H4 (cell line): ENCODE measurements at places on chromosomes 1 and 21.
A peak's percentile ranks its signal among the peaks of the same experiment; 100 is the strongest.

- DNase-seq, result peak; percentile 74
Observed at GRCh38 chr1:59013276-59013927, 229.6 kb upstream of the JUN start.

GRCh38 chr1:190226006-190226405 is 251.7 kb downstream of the BRINP3 start:
- no peak for DNase-seq

DNA sequence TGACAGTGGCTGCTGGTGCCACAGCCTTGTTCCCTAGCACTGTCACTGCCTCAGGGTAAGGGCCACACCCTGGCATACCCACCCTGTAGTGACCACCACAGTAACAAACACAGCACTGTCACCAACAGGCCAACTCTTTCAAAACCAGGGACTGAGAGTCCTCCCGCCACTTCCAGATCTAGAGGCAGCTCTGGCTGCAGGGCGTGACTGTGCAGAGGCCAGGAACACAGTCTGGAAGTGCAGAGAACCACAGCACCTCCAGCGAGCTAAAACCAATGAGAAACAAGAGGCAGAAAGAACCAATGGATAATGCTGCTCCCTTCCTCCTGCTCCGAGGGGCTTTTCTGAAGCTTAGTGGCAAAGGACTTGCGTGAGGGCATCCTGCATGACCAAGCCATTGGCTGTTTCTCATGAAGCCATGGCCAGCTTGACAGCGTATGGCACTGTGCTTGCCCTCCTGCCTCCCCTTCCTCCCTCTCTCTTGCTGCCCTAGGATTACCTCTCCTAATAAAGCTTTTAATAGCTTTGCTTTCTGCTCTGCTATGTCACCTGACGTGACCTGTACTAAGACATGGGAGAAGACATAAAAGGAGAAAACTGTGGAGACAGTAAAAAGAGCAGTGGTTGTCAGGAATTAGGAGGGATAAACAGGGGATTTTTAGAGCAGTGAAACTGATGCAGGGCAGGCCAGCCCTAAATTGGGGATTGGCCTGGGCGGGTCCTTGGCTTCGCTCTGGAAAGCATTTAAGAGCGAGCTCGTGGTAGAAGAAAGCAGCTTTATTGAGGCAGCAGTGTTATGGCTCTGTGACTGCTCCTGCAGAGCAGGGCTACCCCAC is 7.2 kb downstream of the PARP1 start:
- DNase-seq, result no peak

GRCh38 chr1:36300526-36300925 is 5.6 kb upstream of the SH3D21 start:
- DNase-seq, result no peak

- DNase-seq, result peak; percentile 43
Observed at GRCh38 chr1:193270996-193271395, 84.6 kb upstream of the B3GALT2 start.

- no peak for DNase-seq
Observed at GRCh38 chr21:45162115-45162514, 87.7 kb downstream of the ADARB1 start.
